AML-193 (cell line): ENCODE measurements at places on chromosomes 6 and 20.

GRCh38 chr20:47678536-47678935 is 106.7 kb downstream of the SULF2 start:
- no peak for DNase-seq

- DNase-seq, result no peak
These were observed 208.4 kb downstream of the MANEA start for GRCh38 chr6:95785785-95786184.

DNA sequence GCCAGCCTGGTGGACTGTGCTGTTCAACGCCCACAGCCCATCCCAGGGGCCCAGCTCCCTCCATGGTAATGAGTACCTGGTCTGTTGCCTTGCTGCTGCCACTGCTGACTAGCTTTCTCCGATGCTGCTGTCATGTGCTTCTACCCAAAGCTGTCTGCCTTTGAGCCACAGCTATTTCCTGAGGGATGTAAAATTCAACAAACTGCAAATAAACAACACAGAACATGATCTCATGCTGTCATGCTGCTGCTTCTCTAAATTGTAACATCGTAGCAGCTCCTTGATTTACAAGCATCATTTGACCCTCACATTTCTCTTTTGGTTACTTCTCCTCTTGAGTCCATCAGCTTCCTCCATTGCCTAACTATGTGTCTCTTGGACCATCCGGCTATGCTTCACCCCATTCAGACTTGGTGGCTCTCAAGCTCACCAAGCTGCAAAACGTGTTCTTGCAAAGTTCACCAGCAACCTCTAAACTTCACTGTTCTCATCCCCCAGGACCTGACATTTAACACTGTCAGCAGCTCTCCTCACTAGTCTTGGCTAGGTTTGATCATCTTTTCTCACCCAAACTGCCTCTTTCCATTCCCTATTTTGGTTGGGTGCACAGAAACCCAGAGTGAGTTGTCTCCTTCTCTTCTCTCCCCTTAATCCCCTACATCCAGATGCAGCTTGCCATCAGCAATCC is 54.6 kb downstream of the FYN start:
- no peak for DNase-seq

DNA sequence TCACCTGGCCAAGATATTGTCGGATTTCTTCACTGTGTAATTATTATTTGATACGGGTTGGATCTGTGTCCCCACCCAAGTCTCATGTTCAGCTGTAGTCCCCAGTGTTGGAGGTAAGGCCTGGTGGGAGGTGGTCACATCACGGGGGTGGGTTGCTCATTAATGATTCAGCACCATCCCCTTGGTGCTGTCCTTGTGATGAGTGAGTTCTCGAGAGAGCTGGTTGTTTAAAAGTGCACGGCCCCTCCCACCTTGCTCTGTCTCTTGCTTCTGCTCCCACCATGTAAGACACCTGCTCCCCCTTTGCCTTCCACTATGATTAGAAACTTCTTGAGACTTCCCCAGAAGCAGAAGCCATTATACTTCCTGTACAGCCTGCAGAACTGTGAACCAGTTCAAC is 173.9 kb upstream of the PMEPA1 start:
- no peak for DNase-seq

DNA sequence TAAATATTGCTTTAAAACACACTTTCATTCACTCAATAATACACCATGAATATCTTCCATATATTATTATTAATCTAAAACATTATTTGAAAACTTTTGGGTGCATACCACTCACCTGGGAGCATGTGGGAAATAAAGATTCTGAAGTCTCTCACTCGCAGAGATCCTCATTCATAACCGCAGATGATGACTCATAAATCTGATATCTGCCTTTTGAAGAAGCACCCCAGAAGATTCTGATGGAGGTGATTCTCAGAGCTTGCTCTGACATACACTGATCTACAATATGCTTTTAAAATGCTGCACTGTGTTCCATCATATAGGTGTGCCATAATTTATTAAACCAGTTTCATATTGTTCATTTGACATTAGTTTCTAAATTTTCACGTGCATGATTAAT is 135.0 kb upstream of the SGK1 start:
- no peak for DNase-seq

- DNase-seq, result peak; percentile 7
These were observed 114.8 kb upstream of the CD93 start for GRCh38 chr20:23200914-23201313.

- no peak for DNase-seq
These were observed 15.1 kb downstream of the KIF13A start for GRCh38 chr6:17972074-17972952.
